ENCODE measurements at places on chromosomes 5 and 9. TPM values are rescaled to one million over a fixed set of nuclear protein-coding genes. Genes with fewer than 3 reads are reported as not detected.

Gene HAPLN1
- not detected for total RNA-seq

DNA sequence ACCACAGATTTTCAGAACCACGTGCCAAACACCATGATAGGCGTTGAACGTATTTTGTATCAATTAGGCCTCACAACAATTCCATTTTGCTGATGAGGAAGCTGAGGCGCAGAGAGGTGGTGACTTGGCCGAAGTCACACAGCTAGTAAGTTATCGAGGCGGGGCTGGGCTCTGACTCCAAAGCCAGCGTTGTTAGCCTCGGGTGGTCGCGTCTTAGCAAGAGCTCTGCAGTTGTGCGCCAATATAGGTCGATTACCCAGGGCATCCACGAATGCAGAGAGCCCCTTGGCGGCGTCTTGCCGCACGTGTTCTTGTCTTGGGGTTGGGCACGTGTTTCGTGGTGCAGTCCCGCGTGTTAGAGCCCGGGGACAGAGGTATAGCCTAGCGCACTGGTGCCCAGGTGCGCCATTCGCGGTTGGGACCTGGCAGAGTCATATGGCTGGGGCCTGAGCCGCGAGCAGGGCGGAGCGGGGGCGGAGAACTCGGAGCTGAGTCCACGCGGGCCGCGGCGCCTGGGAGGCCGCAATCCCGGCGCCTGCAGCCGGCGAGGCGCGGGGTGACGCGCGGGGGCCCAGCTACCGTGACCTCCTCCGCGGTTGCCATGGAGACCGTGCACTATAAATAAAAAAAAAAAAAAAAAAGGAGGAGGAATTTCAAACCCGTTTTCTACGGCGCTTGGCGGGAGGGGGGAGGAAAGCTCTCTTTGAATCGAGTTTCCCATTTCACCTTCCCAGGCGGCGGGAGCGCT, 62.3 kb downstream of the CXXC5 start:
- H3K36me3 ChIP-seq = no peaks in the 10 kb centered on the region
- peak overlapping the region; percentile 34 for H3K4me3 ChIP-seq
- DNase-seq = peak; percentile 29
- no peak overlapping the region for H3K27ac ChIP-seq
- H3K27me3 ChIP-seq = no peaks in the 10 kb centered on the region
- H3K4me1 ChIP-seq = peaks cover 15% of the 10 kb centered on the region

DNA sequence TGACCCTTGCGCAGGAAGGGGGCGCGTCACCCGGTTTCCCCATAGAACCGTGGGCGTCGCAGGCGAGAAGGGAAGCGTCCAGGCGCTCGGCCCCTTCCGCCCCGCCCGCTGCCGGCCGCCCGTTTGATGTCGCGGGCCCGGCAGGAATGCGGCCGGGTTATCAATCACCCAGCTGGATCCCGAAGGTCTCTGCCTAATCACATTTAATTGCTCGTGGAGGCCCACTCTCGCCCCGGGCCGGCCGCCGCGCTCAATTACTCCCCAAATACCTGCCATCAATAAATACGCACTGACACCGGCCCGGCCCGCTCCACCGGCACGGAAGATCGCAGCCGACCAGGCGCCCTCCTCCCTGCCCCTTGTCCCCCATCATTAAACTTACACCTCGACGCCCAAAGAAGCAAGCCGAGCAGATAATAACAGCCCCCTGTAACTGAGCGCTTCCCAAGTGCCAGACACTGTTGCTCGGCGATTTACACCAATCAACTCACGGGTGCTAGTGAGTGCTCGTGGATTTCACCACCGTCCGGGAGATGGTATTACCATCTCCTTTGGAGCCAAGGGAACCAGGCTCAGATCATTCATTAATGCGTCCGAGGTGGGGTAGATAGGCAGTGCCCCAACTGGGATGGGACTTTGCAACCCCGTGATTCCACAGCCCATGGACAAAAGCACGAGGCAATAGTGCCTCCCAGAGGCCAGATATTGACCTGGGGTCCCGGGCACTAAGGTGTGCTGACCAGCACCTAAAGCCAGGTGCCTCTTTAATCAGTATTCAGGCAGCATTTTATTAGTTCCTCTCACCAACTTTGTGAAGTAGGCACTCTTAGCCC, 11.3 kb downstream of the MSX2 start:
- no peaks in the 10 kb centered on the region for H3K4me1 ChIP-seq
- no peak overlapping the region for H3K27ac ChIP-seq
- DNase-seq = no peak
- no peak overlapping the region for H3K4me3 ChIP-seq

- peak; percentile 37 for DNase-seq
- H3K27ac ChIP-seq = no peak overlapping the region
- H3K4me1 ChIP-seq = peaks cover 16% of the 10 kb centered on the region
- H3K36me3 ChIP-seq = no peaks in the 10 kb centered on the region
- H3K4me3 ChIP-seq = no peak overlapping the region
- H3K27me3 ChIP-seq = no peaks in the 10 kb centered on the region
Measured at GRCh38 chr9:114235033-114235661, 79.8 kb downstream of the COL27A1 start.

DNA sequence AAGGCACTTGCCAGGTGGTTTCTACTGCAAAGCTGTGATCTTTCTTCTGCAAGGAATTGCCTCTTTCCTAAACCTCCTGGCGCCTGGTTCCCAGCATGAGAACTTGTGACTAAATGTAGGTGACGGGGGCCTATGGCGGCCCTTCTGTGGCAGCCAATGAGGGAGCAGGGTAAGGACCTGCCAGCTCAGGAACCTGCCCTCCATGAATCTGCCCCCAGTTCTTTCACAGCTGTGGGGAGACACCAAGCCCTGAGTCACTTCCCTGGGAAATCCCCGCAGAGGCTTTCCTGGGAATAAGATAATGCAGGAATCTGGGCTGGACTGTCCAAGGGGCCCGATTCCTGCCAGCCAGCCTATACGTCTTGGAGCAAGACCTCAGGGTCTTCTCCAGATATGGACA, 56.7 kb upstream of the CTNNA1 start:
- H3K36me3 ChIP-seq = no peaks in the 10 kb centered on the region
- H3K27me3 ChIP-seq = no peaks in the 10 kb centered on the region
- H3K4me3 ChIP-seq = no peak overlapping the region
- H3K27ac ChIP-seq = no peak overlapping the region
- no peak for DNase-seq
- peaks cover 2% of the 10 kb centered on the region for H3K4me1 ChIP-seq

DNA sequence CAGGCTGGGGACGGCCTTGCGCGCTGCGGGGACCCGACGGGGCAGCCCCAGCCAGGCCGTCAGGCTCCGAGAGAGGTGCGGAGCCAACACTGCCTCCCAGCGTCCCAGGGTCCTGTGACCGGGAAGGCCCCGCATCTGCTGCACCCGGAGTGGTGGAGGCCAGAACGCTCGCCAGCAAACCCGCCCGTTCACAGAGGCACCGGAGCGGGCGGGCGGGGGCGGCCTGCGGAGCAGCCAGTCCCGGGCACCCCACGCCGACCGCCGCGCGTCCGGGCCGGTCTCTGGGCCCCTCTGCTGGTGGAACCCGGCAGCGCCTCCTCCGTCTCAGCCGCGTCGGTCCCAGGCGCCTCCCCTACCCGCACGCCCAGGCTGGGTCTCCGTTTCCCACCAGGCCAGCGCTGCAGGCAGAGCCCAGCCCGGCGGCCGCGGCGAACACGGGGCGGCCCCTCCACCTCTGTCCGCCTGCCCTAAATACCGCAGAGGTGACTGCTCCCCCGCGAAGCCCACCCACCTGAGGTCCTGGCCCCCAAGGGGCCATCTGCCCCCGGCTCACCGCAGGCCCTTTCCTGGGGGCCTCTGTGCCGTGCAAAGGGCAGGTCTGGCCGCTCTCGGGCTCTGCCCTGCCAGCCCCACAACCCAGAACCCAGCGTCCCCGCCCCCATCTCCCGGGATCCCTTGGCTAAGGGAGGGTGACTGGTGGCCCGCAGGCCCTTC, 15.9 kb downstream of the EXD3 start:
- DNase-seq = peak; percentile 66
- H3K4me3 ChIP-seq = peak overlapping the region; percentile 33
- H3K27ac ChIP-seq = peak overlapping the region; percentile 56
- no peaks in the 10 kb centered on the region for H3K36me3 ChIP-seq

- peak overlapping the region; percentile 58 for H3K27ac ChIP-seq
- H3K4me3 ChIP-seq = peak overlapping the region; percentile 63
- peaks cover 2% of the 10 kb centered on the region for H3K4me1 ChIP-seq
- DNase-seq = no peak
- H3K27me3 ChIP-seq = no peaks in the 10 kb centered on the region
- no peaks in the 10 kb centered on the region for H3K36me3 ChIP-seq
Measured at GRCh38 chr5:78293851-78294247, 649 bp downstream of the AP3B1 start.

GRCh38 chr5:73816656-73817420, 190.8 kb downstream of the ARHGEF28 start:
- H3K27ac ChIP-seq = no peak overlapping the region
- no peaks in the 10 kb centered on the region for H3K36me3 ChIP-seq
- H3K4me3 ChIP-seq = no peak overlapping the region
- no peak for DNase-seq

GRCh38 chr9:80839821-80840675, 849.3 kb downstream of the TLE1 start:
- H3K27ac ChIP-seq = no peak overlapping the region
- H3K4me3 ChIP-seq = no peak overlapping the region
- DNase-seq = no peak
- peaks cover 4% of the 10 kb centered on the region for H3K4me1 ChIP-seq
- H3K27me3 ChIP-seq = no peaks in the 10 kb centered on the region
- no peaks in the 10 kb centered on the region for H3K36me3 ChIP-seq

DNA sequence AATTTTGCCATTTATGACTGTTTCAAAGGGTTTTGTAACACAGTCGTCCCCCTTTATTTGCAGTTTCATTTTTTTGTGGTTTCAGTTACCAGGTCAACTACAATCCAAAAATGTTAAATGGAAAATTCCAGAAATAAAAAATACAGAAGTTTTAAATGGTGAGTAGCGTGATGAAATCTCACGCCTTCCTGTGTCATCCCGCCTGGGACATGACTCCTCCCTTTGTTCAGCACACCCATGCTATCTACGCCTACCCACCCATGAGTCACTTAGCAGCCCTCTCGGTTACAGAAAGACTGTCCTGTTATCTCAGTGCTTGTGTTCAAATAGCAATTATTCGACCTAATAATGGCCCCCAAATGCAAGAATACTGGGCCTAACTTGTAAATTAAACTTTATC, 765.3 kb upstream of the ADAMTS16 start:
- no peak for DNase-seq
- H3K36me3 ChIP-seq = no peaks in the 10 kb centered on the region
- H3K4me1 ChIP-seq = no peaks in the 10 kb centered on the region
- H3K27me3 ChIP-seq = no peaks in the 10 kb centered on the region

Gene EIF4E1B
- not detected for total RNA-seq

DNA sequence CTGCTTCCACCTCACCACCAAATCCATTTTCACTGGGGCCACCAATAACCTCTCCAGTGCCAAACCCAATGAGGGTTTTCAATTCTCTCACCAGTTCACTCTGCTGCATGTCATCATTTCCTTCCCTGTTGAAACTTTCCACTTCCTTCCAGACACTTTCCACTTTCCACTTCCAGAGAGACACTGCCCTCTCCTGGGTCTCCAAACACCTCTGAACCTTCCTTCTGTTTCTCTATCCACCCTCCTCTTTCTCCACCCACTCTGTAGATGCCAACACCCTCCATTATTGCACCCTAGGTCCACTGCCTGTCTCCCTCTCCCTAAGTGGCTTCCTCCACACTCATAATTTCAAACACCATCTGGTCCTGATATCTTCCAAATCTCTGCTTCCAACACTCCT, 39.6 kb downstream of the PDE6A start:
- no peaks in the 10 kb centered on the region for H3K4me1 ChIP-seq
- H3K4me3 ChIP-seq = no peak overlapping the region
- no peaks in the 10 kb centered on the region for H3K27me3 ChIP-seq
- no peak for DNase-seq
- no peaks in the 10 kb centered on the region for H3K36me3 ChIP-seq

DNA sequence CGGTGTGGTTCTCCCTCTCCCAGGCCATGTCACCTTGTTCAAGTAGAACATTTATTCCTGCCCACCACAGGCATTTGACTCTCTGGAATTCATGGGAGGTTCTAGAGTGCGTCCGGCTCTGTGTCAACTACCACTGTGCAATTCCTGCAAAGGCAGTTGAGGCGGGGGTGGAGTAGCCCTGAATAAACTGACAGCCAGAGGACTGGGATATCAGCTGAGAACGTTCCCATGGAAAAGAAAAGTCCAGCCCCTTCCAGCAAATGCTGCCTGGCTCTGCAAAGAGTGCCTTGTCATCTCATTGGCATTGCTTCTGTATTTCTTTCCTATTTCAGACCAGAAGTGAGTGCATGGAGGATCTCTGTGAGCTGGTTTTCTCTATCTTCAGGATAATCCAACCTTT, 18.9 kb upstream of the MEGF9 start:
- H3K36me3 ChIP-seq = no peaks in the 10 kb centered on the region
- no peak overlapping the region for H3K4me3 ChIP-seq
- DNase-seq = no peak
- no peak overlapping the region for H3K27ac ChIP-seq
- H3K27me3 ChIP-seq = no peaks in the 10 kb centered on the region
- no peaks in the 10 kb centered on the region for H3K4me1 ChIP-seq

DNA sequence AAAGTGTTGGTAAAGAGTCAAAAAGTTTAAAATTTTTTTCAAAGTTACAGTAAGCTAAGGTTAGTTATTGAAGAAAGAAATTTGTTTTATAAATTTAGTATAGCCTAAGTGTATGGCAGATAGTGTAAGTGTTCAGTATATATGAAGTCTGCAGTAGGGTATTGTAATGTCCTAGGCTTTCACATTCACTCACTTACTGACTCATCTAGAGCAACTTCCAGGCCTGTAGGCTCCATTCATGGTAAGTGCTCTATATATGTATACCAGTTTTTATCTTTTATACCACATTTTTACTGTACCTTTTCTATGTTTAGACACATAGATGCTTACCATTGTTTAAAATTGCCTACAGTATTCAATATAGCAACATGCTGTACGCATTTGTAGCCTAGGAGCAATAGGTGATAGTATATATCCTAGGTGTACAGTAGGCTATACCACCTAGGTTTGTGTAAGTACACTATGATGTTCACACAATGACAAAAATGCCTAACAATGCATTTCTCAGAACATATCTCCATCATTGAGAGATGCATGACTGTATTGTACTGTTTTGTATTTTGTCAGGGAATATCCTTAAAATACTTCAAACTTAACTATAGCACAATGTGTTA, 38.5 kb downstream of the CYSTM1 start:
- no peaks in the 10 kb centered on the region for H3K36me3 ChIP-seq
- no peak overlapping the region for H3K4me3 ChIP-seq
- H3K27me3 ChIP-seq = no peaks in the 10 kb centered on the region
- no peak overlapping the region for H3K27ac ChIP-seq

GRCh38 chr5:8945972-8946371, 599.9 kb downstream of the SEMA5A start:
- no peaks in the 10 kb centered on the region for H3K4me1 ChIP-seq
- H3K27me3 ChIP-seq = no peaks in the 10 kb centered on the region
- H3K4me3 ChIP-seq = no peak overlapping the region
- no peak overlapping the region for H3K27ac ChIP-seq

All from ovary (tissue), 10 donors.